Activated naive CD4-positive, alpha-beta T cell treated with anti-CD3 and anti-CD28 coated beads for 36 hours (primary cell): ENCODE measurements at places on chromosomes 6 and 20. TPM values are rescaled to one million over a fixed set of nuclear protein-coding genes. Genes with fewer than 3 reads are reported as not detected.

GRCh38 chr6:84137989-84138575 is 89.4 kb downstream of the CEP162 start:
- no peak for DNase-seq
- H3K4me1 ChIP-seq = no peaks in the 10 kb centered on the region
- peaks cover 47% of the 10 kb centered on the region for H3K36me3 ChIP-seq
- H3K27ac ChIP-seq = no peak overlapping the region
- H3K4me3 ChIP-seq = no peak overlapping the region
- H3K27me3 ChIP-seq = no peaks in the 10 kb centered on the region

- no peak overlapping the region for H3K27ac ChIP-seq
- H3K36me3 ChIP-seq = peaks cover 10% of the 10 kb centered on the region
- DNase-seq = no peak
- H3K4me1 ChIP-seq = peaks cover 2% of the 10 kb centered on the region
- no peak overlapping the region for H3K4me3 ChIP-seq
Measured at GRCh38 chr6:38117281-38117680, 297.8 kb downstream of the ZFAND3 start.

IPCEF1 gene
- total RNA-seq = 25.2 TPM

SLC32A1 gene
- total RNA-seq = not detected

- no peaks in the 10 kb centered on the region for H3K27me3 ChIP-seq
- DNase-seq = no peak
- H3K36me3 ChIP-seq = no peaks in the 10 kb centered on the region
- H3K27ac ChIP-seq = no peak overlapping the region
Measured at GRCh38 chr6:55182016-55182650, 7.8 kb downstream of the HCRTR2 start.

DNA sequence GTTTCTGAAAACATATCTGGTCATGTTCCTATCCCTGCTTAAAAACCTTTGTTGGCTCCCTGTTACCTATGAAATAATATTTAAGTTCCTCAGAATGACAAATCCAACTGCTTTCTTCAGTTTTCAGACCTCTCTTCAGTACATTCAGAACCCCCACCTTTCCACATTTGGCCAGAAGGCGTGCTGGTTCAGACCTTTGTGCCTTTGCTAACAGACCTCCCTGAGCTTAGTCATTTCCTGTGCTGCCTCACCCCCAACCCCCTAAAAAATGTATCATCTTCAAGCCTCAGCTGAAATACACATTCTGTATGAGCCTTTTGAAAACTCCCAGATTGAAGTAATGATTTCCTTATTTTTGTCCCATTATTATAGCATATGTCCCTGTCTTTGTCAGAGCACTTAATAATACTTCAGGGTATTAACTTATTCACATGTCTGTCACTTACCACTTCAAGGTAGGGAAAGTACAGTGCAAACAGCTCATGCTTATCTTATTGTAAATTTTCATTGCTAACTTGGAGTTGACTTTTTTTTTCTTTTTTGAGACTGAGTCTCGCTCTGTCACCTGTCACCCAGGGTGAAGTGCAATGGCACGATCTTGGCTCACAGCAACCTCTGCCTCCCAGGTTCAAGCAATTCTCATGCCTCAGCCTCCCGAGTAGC is 19.7 kb downstream of the FAM217A start:
- no peaks in the 10 kb centered on the region for H3K27me3 ChIP-seq
- peaks cover 35% of the 10 kb centered on the region for H3K36me3 ChIP-seq
- peaks cover 23% of the 10 kb centered on the region for H3K4me1 ChIP-seq
- H3K27ac ChIP-seq = peak overlapping the region; percentile 90

DNA sequence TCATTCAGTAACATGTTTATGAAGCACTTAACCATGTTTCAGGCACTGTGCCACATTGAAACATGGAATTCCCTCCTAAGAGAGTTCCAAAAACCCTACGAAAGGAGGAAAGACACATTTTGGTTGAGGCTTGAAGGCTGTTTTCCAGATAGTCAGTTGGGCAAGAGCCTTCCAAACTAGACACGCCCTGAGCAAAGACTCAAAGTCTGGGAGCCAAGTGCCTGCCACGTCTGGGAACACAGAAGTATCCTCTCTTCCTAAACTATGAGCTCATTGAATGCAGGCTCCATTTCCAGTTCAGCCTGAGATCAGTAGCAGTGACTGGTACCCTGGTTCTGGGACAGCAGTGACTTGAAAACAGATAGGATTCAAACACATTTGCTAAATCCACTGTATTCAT is 74.5 kb upstream of the FAM8A1 start:
- peaks cover 7% of the 10 kb centered on the region for H3K27me3 ChIP-seq
- no peaks in the 10 kb centered on the region for H3K36me3 ChIP-seq
- no peak for DNase-seq

SF3B5 gene
- 170 TPM for total RNA-seq

DNA sequence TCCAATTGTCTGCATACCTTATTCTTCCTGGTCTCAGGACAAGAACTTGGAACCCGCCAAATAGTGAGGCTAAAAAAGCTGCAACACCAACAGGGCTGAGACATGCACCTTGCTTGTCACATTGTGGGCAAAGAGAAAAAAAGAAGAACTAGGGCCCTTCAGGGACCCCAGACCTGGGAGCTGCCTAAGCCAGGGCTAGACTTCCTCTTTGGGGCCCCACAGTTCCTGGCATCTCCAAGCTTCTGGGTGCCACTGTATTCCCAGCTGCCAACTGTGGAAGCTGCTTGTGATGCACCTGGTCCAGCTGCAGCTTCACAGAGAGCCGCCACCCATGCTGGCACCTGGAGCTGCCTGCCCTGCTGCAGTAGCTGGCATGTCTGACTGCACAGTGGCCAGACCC is 370.6 kb downstream of the CD83 start:
- H3K27me3 ChIP-seq = no peaks in the 10 kb centered on the region
- H3K4me3 ChIP-seq = no peak overlapping the region
- H3K36me3 ChIP-seq = peaks cover 1% of the 10 kb centered on the region
- no peak overlapping the region for H3K27ac ChIP-seq
- DNase-seq = no peak
- no peaks in the 10 kb centered on the region for H3K4me1 ChIP-seq

DNA sequence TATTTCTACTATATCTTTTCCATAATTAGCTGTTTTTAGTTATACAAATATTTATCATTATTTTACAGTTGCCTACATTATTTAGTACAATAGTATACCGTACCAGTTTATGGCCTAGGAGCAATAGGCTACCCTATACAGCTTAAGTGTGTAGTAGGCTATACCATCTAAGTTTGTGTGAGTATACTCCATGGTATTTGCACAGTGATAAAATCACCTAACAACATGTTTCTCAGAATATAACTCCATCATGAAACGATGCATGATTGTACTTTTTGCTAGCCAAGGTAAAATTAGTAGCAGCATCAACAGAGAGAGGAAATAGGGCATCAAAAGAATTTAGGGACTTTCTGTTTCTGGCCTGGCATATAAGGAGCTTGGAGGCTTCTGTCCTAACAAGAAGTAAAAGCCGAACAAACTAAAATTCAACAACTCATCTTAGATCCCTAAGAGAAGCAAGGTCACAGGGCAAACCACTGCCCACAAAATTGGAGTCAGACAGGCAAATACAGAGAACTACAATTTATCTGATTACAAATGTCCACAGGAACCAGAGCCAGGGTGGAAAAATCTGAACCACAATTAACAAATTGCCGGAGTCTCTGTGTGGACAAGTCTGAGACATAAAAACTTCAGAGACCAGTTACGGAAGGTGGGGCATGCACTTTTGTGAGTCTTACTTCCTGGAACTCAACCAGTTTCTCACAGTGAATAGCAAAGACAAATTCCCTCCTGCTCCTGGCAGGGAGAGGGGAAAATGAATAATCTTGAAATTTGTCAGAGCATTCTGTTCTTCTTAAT is 671.4 kb downstream of the RFPL4B start:
- no peaks in the 10 kb centered on the region for H3K27me3 ChIP-seq
- no peak overlapping the region for H3K4me3 ChIP-seq
- H3K4me1 ChIP-seq = no peaks in the 10 kb centered on the region
- DNase-seq = no peak
- H3K36me3 ChIP-seq = no peaks in the 10 kb centered on the region

JPH2 gene
- total RNA-seq = not detected

DNA sequence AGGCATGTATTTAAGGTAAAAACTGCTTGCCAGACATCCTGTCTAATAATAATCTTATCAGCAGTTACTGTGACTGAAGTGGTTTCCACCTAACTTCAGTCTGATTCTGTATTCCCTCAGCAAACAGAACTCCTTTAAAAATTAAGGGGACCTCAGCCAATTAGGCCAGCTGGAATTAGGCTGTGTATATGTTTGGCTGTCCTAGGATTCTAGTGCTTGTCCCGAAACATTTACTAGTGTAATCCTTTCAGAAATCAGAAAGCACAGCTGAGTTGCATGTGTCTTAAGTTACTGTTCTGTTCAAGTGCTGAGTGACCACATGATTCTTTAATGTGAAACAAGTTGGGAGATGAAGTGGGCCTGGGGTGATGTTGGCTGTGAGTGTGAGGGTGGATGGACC is 120.9 kb upstream of the SUPT3H start:
- no peaks in the 10 kb centered on the region for H3K27me3 ChIP-seq
- H3K27ac ChIP-seq = no peak overlapping the region
- peaks cover 39% of the 10 kb centered on the region for H3K4me1 ChIP-seq
- no peak for DNase-seq
- no peak overlapping the region for H3K4me3 ChIP-seq

- peak overlapping the region; percentile 66 for H3K4me3 ChIP-seq
- H3K4me1 ChIP-seq = peaks cover 12% of the 10 kb centered on the region
- peak; percentile 19 for DNase-seq
- H3K27ac ChIP-seq = no peak overlapping the region
Measured at GRCh38 chr6:12957321-12958051, 240.9 kb downstream of the PHACTR1 start.

GRCh38 chr6:20085817-20086216 is 126.5 kb downstream of the MBOAT1 start:
- H3K36me3 ChIP-seq = no peaks in the 10 kb centered on the region
- no peak overlapping the region for H3K4me3 ChIP-seq
- no peaks in the 10 kb centered on the region for H3K4me1 ChIP-seq
- H3K27ac ChIP-seq = no peak overlapping the region
- no peak for DNase-seq

SCUBE3 gene
- not detected for total RNA-seq

RAET1L gene
- total RNA-seq = not detected

OR2H1 gene
- not detected for total RNA-seq

DNA sequence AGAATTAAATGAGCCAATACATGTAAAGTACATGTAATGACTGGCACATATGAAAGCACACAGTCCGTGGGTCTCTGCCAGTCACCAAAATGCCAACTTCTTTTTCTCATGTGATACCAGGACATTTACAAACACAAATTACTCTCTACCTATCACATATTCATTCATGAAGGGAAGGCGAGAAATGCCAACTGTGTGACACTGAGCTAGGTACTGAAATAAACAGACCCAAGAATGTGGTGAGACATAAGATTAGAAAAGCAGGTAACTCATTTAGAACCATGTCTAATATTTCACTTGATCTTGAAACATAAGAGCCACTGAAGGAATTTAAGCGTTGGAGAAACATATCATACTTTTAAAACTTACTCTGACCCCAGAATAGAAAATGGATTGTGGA is 41.4 kb downstream of the HBS1L start:
- H3K27ac ChIP-seq = no peak overlapping the region
- H3K4me3 ChIP-seq = no peak overlapping the region
- no peaks in the 10 kb centered on the region for H3K27me3 ChIP-seq
- peaks cover 10% of the 10 kb centered on the region for H3K36me3 ChIP-seq
- peaks cover 59% of the 10 kb centered on the region for H3K4me1 ChIP-seq
- DNase-seq = peak; percentile 20

DNA sequence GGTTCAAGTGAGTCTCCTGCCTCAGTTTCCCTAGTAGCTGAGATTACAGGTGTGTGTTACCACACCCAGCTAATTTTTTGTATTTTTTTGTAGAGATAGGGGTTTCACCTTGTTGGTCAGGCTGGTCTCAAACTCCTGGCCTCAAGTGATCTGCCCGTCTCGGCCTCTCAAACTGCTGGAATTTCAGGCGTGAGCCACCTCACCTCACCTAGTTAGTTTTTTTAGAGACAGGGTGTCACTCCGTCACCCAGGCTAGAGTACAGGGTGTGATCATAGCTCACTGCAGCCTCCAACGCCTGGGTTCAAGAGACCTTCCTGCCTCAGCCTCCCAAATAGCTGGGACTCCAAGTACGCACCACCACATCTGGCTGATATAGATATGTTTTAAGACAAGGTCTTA is 22.9 kb downstream of the SYTL3 start:
- H3K4me1 ChIP-seq = peaks cover 10% of the 10 kb centered on the region
- H3K27me3 ChIP-seq = no peaks in the 10 kb centered on the region
- H3K27ac ChIP-seq = no peak overlapping the region
- no peak for DNase-seq

DNA sequence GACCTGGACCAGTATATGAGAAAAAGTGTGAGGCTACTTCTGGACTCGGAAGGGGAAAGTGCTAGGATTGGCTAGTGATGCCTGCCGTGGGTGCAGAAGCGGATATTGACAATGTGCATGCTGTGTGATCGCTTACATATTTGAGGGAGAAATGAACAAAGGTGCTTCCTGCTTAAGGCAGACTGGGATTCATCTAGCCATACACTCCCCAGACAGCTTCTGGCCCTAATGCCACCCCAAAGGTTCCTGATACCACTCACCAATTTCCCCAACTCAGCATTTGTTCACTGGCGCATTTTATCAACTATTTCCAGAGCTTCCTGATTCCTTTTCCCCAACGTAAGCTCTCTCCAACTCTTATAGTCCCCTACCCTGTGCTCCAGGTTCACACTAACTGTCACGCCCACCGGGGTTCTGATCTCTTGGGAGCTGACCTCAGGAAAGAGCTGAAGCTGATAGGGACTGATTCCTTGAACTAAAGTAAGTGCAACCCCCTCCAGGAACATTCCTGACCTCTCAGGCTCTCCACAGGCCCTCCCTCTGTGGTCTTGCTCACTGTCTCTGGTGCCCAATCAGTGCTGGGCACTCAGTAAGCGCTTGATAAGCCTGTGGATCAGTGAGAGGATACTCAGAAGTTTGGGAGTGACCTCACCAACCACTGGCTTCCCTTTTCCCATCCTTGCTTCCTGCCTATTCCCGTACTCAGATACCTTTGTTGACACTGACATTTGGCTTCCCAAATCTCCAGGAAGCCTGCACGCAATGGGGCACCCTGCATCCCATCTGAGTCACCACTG is 73.3 kb downstream of the MRPL14 start:
- H3K27me3 ChIP-seq = peaks cover 2% of the 10 kb centered on the region
- no peak overlapping the region for H3K27ac ChIP-seq
- DNase-seq = no peak
- H3K4me3 ChIP-seq = no peak overlapping the region
- H3K36me3 ChIP-seq = no peaks in the 10 kb centered on the region
- H3K4me1 ChIP-seq = peaks cover 2% of the 10 kb centered on the region

SLC12A5 gene
- total RNA-seq = not detected

DNA sequence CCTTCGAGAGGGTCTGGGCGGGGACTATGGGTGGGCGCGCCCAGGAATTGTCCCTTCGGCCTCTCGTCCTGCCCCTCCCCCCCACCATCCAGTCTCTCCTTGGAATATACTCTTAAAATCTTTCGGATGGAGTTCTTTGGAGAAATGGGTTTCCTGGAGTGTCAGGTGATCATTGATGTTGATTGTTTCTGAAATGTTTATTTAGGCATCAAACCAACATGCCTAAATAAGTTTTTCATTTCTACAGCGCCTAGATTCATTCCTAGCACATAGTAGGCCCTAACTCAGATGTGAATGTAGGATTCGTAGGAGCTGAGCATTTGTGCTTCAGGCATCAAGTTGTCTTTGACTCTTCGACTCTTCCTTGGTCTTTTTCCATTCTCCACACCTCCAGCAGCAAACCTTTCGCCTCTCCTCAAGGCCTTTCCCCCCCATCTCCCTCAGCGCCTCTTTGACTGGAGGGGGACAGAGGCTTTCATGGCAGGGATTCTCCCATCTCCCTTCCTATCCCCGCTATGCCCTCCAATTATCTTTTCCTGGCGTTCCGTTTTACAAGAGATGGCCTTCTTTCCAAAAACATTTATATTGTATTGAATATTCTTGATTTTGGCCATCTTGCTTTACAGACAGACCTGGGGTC is 610 bp downstream of the CASP8AP2 start:
- H3K4me1 ChIP-seq = peaks cover 38% of the 10 kb centered on the region
- DNase-seq = no peak
- peak overlapping the region; percentile 99 for H3K4me3 ChIP-seq
- H3K36me3 ChIP-seq = peaks cover 31% of the 10 kb centered on the region
- peak overlapping the region; percentile 96 for H3K27ac ChIP-seq
